Stimulated activated CD4-positive, alpha-beta T cell treated with anti-CD3 and anti-CD28 coated beads, Interleukin-12 subunit alpha, Interleukin-12 subunit beta, amount 100 ng/mL, for 4 hours (primary cell): ENCODE measurements at places on chromosomes 3 and 15.

- no peak for DNase-seq
These were observed 6.1 kb downstream of the PTX3 start for GRCh38 chr3:157442729-157443128.

- no peak for DNase-seq
These were observed 29.0 kb upstream of the FGD5 start for GRCh38 chr3:14789640-14790285.

GRCh38 chr3:127043041-127043641, 60.2 kb downstream of the PLXNA1 start:
- no peak for DNase-seq

DNA sequence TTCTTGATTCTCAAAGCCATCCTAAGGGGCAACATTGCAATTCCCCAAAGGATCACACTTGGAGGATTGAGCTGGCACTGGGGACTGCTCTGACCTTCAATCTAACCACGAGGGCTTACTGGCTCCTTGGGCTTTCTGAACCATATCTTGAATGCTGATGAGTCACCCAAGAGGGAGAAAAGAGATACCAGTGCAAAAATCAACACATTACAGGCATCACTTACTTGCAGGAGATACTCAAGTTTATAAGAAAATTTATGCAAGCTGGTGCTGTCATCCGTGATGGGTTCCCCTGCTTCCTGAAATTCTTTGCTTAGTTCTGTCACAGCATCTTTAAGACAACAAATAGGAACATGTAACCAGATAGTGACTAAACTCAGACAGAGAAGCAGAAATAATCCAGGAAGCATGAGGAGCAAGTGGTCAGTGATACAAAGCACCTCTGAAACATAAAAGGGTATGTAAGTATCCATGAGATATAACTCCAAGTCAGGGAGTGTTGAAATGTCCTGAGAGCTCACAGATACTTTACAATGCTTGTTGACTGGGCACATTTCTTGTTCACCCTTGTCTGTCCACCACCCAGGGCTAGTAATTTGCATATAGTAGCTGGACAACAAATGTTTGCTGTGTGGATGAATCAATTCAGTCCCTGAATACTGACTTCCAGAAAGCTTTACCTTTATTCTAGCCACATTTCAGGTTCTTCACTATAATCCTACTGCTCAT, 14.1 kb downstream of the FYCO1 start:
- DNase-seq: no peak

GRCh38 chr15:27855137-27855536, 244.0 kb downstream of the OCA2 start:
- DNase-seq: no peak

GRCh38 chr3:39644176-39644575, 165.2 kb upstream of the MYRIP start:
- DNase-seq: no peak

GRCh38 chr3:150274372-150274771, 133.7 kb upstream of the TSC22D2 start:
- DNase-seq: no peak

DNA sequence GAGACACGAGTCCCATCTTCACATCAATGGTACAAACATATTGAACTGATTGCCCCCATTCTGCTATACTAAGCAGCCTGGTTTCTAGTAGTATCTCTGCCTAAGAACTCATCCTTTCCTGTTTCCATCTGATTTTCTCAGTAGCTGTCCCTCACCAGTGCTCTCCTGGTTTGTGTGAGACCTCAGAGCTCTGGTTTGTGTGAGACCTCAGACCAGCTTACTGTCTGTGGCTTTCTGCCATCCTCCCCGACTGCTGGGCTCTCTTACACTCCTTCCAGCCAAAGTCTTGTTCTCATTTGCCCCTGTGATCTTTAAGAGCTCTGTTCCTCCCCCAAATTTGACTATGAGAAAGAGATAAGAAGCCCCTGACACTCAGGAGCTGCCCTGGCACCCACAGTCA, 41.1 kb upstream of the NEDD4 start:
- DNase-seq: no peak

- peak; percentile 40 for DNase-seq
These were observed 10.6 kb downstream of the ARPP19 start for GRCh38 chr15:52558196-52558595.

DNA sequence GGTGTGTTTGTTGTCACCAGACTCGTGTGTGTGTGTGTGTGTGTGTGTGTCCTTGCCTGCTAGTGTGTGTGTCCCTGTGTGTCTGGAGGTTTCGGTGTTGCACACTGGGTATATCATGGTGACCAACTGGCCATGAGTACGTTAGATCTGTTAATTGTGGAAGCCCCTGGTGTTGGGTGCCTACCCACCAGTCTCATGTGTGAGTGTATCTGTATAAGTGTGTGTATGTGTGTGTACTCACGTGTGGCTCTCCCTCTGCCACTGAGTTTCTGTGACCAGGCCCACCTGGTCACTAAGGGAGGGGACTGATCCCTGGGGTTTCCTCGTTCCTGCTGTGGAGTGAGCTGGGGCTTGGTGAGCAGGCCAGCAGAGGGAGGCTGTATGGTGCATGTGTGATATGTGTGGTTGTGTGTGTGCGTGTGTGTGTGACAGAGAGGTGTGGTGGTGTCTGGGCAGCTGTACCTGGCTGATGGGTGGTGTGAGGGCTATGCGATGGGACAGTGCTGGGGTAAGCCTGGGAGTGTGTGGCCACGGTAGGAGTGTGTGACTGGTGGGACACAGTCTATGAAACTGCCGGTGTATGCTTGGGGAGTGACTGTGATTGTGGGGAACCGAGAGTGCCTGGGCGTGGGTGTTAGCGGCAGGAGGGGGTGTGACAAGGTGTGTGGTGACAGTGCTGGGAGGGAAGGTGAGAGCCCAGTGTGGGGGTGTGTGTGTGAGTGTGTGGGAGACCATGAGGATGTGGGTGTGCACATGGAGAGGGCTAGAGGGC, 1.8 kb downstream of the PRKCD start:
- peak; percentile 20 for DNase-seq

- no peak for DNase-seq
These were observed 99.7 kb downstream of the TIGIT start for GRCh38 chr3:114393367-114394072.

- no peak for DNase-seq
These were observed 12.4 kb downstream of the RTF1 start for GRCh38 chr15:41429003-41429890.

- peak; percentile 46 for DNase-seq
These were observed 62.8 kb upstream of the CMTM8 start for GRCh38 chr3:32175607-32176197.

DNA sequence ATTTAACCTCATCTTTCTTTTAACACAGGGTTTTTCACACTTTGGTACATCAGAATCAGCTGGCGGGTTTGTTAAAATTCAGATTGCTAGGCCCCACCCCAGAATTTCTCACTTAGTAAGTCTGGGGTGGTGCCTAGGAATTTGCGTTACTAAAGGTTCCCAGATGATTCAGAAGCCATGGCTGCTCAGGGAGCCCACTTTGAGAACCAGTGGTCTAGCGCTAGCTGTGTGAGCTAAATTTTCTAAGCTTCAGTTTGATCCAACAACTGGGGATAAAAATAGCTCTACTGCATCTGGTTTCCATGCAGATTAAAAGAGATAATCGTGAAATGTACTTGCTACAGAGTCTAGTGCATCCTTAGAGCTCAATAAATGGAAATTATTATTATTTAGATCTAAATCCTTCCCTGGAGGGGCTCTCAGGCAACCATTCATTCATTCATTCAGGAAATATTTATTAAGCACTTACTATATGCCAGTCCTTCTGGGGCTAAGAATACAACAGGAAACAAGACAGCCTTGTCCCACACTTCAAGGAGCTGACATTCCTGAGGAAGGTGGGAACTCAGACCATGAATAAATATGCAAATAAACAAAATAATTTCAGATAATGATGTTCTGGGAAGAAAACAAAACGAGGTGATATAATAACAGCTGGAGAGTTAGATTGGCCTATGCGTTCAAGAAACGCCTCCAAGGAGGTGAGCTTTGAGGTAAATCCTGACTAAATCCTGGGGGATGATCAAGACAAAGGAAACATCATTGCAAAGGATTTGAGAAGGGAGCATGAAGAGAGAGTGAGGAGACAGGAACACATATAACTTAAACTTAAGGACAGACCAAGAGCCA, 3.9 kb upstream of the CIDEC start:
- DNase-seq: no peak

DNA sequence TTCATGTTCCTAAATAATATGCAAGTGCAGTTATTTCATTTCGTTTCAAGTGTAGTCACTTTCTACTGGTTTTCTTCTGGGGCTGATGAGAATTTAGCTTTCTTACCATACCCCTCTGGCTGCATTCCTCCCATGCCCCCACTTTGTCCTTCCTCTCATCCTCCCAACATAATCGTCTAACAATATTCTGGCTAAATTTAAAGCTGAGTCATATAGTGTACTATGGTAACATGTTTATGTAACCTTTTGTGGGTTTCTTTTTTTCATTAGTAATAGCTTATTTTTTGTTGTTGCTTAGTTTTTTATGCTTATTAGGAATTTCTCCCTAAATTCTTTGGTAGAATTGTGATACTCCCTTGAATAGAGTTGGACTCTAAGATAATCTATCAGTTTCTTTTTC, 30.5 kb downstream of the DUT start:
- DNase-seq: no peak

DNA sequence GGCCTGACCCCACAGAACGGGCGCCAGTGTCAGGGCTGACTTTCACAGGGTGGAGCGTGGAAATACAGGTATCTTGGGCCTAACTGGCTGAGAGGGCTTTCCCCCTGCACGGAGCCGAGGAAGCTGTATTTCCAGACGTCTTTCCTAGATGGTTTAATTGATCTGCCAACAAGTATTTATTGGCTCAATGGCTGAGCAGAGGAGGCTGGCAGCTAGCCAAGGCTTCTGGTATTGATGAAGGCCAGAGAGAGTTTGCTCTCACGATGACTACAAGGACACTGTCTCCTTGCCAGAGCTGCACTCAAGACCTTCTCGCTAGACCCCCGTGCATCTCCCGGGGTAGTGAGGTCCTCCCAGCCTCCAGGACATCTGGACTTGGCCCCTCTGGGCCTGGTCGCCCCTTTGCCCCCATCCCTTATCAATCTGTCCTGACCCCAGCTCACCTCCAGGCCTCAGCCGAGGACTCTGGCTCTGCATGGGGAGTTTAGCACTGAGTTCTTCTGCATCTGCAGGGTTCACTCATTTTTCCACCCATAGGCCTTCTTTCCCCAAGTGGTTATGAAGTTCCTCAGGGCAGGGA, 20.6 kb downstream of the SPSB4 start:
- no peak for DNase-seq

DNA sequence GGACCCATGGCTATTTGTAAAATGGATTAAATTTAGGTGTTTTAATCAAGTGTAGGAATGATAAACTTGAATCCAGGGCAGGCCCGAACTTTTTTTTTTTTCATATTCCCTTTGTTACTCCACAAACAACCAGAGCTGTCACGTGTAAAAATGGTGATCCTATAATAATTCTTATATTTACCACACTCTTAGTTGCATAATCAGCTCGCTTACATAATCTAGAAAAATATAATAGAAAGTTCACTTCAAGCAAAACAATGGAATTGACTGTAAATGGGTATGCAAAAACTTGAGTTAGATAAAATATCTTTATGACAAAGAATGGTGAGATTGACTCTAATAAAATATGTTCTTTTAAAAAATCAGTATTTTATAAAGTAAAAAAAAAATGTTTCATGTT, 2.1 kb upstream of the PAQR9 start:
- no peak for DNase-seq

GRCh38 chr3:77281721-77282120, 241.8 kb downstream of the ROBO2 start:
- DNase-seq: no peak

DNA sequence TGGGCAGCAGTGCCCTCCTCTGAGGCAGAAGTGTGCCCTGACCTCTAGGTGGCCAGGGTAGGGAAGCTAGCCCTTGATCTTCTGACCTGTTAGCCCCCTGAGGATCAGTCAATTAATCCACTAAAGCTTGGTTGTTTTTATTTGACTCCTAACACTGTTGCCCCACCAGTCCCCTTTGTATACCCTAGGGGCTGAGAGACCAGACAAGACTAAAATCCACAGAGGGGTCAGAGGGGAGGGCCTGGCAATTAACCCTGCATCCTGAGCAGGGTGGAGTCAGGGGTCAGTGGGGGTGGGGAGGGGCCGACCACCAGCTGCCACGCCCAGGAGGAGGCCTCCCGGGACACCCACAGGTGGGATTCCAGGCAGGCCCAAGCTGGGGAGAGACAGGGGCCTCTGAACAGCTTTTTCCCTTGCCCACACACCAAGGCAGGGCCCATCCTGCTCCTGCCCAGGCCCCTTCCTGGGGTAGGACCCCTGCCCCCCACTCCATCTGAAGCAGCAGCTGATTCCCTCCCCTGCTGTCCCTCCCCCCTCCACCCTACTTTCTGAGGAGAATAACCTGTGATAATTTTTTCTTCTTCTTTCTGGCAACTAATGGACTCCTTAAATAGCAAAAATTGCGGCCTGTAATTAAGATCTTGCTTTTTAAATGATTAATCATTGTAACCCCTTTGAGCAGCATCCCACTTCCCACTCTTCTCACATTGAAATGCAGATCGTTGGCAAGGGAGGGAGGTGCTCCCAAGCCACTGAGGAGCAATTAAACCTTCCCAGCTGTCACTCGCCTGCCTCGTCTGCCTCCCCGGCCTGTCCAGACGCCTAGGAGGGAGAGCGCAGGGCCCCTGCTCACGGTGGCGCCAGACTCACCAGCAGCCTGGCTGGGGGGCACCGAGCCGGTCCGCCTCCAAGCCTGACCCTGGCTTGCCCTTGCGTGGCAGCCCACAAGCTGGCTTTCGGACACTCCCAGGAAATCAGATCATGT, 51.9 kb downstream of the RHCG start:
- no peak for DNase-seq

DNA sequence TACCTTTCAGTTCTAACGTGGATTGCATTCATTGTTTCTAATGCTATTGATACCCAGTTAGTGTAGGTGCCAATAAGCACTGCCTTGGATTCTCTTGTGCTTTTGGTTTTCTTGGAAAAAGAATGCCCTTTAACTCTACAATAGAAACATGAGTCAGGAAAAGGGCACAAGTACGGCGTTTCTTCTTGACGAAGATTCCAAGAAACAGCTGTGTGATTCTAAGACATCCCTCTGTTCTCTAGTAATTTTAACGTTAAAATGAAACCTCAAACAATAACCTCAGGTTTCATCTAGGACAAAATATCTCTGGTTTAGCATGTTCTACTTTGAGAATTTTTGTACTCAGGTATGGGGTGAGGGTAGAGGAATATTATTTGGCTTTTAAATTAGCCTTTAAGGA, 540.5 kb upstream of the ATP11B start:
- no peak for DNase-seq
